Muscle of leg (tissue), 16 donors: ENCODE measurements at places on chromosomes 13 and 19. TPM values are rescaled to one million over a fixed set of nuclear protein-coding genes. Genes with fewer than 3 reads are reported as not detected.
A peak's percentile ranks its signal among the peaks of the same experiment; 100 is the strongest.

- DNase-seq = peak; percentile 48
- H3K27me3 ChIP-seq = no peaks in the 10 kb centered on the region
- peaks cover 35% of the 10 kb centered on the region for H3K4me1 ChIP-seq
- no peak overlapping the region for H3K4me3 ChIP-seq
Measured at GRCh38 chr13:26485786-26486185, 71.7 kb upstream of the WASF3 start.

GRCh38 chr13:107838588-107839161 lies 376.7 kb downstream of the LIG4 start:
- no peak overlapping the region for H3K27ac ChIP-seq
- no peaks in the 10 kb centered on the region for H3K27me3 ChIP-seq
- H3K4me3 ChIP-seq = no peak overlapping the region
- H3K36me3 ChIP-seq = no peaks in the 10 kb centered on the region
- H3K4me1 ChIP-seq = no peaks in the 10 kb centered on the region

GRCh38 chr19:42092350-42092749 lies 16.4 kb downstream of the ZNF574 start:
- peak; percentile 30 for DNase-seq
- H3K36me3 ChIP-seq = no peaks in the 10 kb centered on the region
- no peak overlapping the region for H3K4me3 ChIP-seq
- H3K4me1 ChIP-seq = no peaks in the 10 kb centered on the region
- no peak overlapping the region for H3K27ac ChIP-seq
- H3K27me3 ChIP-seq = peaks cover 18% of the 10 kb centered on the region

Gene PTPRH
- 0.16 TPM for polyA plus RNA-seq

GRCh38 chr13:21696865-21697448 lies 26.1 kb downstream of the FGF9 start:
- H3K27ac ChIP-seq = no peak overlapping the region
- H3K36me3 ChIP-seq = peaks cover 4% of the 10 kb centered on the region
- no peaks in the 10 kb centered on the region for H3K27me3 ChIP-seq
- H3K4me3 ChIP-seq = no peak overlapping the region

- H3K36me3 ChIP-seq = no peaks in the 10 kb centered on the region
- H3K4me1 ChIP-seq = peaks cover 3% of the 10 kb centered on the region
- no peak overlapping the region for H3K4me3 ChIP-seq
- no peak for DNase-seq
- H3K27me3 ChIP-seq = peaks cover 68% of the 10 kb centered on the region
Measured at GRCh38 chr19:1680976-1681375, 28.6 kb upstream of the TCF3 start.

GRCh38 chr13:28171266-28171665 lies 32.9 kb downstream of the PAN3 start:
- no peaks in the 10 kb centered on the region for H3K4me1 ChIP-seq
- no peak overlapping the region for H3K4me3 ChIP-seq
- peaks cover 4% of the 10 kb centered on the region for H3K36me3 ChIP-seq
- DNase-seq = no peak

DNA sequence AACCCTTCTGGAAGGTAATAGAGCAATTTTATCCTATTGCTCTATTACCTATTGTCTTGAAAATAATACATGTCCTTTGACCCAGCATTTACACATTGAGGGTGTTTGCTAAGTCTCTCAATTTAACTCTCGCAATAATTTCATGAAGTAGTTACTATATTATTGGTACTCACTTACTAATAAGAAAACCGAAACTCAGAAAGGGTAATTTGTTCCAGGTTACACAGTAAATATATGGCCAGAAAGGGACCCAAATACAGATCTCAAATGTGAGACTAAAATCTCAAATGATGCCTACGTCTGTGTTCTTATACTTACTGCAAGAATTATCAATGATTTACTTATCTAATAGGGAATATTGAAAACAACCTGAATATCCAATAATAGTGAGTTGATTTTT lies 29.7 kb upstream of the FAM216B start:
- no peak overlapping the region for H3K27ac ChIP-seq
- H3K4me3 ChIP-seq = no peak overlapping the region
- no peaks in the 10 kb centered on the region for H3K27me3 ChIP-seq
- DNase-seq = no peak
- peaks cover 14% of the 10 kb centered on the region for H3K4me1 ChIP-seq

Gene SLC25A41
- 0.53 TPM for polyA plus RNA-seq

Gene LINGO3
- not detected for polyA plus RNA-seq

- no peak overlapping the region for H3K27ac ChIP-seq
- no peak overlapping the region for H3K4me3 ChIP-seq
- peaks cover 12% of the 10 kb centered on the region for H3K4me1 ChIP-seq
- peaks cover 5% of the 10 kb centered on the region for H3K36me3 ChIP-seq
- no peak for DNase-seq
Measured at GRCh38 chr13:36822785-36823184, 3.8 kb downstream of the RFXAP start.

Gene SIGLEC9
- 1.2 TPM for polyA plus RNA-seq

DNA sequence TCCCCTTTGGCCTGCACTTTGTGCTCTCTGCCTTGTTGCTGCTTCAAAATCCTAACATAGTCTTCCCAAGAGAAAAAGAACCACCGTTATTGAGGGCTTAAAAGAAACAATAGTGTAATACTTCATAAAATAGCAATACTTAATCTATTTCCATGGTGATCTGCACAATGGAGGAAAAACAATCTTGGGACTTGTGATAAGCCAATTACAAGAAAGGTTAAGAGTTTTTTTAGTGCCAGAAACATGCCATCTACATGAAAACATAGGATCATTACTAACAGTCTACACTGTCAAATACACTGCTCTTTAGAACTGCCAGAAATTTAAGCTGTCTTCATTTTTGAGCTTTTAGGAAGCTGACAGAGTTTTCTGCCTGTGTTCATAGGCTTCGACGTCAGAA lies 54.1 kb upstream of the MAB21L1 start:
- no peak overlapping the region for H3K4me3 ChIP-seq
- H3K4me1 ChIP-seq = peaks cover 3% of the 10 kb centered on the region
- DNase-seq = no peak
- no peaks in the 10 kb centered on the region for H3K27me3 ChIP-seq

DNA sequence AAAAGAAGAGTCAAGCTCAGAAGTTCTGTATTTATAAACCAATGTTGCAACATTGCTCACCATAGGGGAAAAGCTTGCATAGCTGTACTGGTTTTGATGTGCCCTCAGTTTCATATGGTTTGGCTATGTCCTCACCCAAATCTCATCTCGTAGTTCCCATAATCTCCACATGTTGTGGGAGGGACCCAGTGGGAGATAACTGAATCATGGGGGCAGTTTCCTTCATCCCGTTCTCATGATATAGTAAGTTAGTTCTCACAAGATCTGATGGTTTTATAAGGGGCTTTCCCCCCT lies 73.9 kb downstream of the TNFRSF19 start:
- no peak for DNase-seq
- H3K4me3 ChIP-seq = no peak overlapping the region
- no peaks in the 10 kb centered on the region for H3K36me3 ChIP-seq
- H3K27ac ChIP-seq = no peak overlapping the region
- peaks cover 2% of the 10 kb centered on the region for H3K4me1 ChIP-seq
- H3K27me3 ChIP-seq = no peaks in the 10 kb centered on the region

Gene CEACAM4
- 0.35 TPM for polyA plus RNA-seq

DNA sequence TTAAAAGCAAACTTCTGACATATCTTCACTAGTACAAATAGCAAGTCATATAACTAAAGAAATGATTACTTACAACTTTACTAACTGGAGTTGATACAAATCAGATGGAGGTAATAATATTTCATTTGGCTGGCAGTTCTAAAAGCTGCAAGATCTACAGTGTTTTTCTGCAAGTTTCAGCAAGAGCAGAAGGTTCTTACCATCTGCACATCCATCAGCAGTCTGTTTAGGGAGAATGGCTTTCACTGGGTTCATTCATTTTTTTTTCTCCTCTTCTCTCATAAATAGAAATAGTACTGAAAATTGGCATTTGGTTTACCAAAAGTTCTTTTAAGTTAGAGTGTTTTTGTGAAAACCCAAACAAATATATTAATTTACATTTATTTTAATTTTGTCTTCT lies 3.1 kb upstream of the SHISA2 start:
- no peak overlapping the region for H3K27ac ChIP-seq
- peaks cover 22% of the 10 kb centered on the region for H3K4me1 ChIP-seq
- no peaks in the 10 kb centered on the region for H3K36me3 ChIP-seq
- no peak overlapping the region for H3K4me3 ChIP-seq
- peaks cover 5% of the 10 kb centered on the region for H3K27me3 ChIP-seq

DNA sequence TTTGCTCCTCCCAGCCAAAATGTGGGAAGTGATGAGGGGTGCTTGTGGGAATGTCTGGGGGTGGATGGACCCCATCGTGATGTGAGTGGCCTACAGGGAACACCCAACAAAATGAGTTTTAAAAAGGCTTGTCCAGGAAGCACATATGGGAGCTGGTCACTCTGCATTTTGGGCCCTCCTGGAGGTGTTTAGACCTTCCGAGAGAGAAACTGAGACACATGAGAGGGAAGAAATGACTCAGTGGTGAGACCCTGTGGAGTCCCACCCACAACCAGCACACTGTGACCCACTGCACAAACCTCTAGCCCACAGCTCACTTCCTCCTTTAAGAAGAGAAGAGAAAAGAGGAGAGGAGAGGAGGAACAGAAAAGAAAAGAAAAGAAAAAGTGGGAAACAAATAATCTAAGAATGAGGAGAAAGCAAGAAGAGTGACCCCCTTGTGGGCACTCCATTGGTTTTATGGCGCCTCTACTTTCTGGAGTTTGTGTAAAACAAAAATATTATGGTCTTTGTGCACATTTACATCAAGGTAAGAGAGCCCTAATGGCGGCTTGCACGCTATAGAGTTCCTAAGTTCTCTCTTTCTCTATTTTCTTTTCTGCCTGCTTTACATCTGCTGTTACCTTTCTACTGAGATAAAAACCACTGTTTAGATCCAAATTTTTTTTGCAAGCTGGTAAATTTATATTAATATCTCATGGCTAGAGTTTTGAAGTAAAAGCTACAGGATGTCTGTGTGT lies 13.3 kb upstream of the LILRB1 start:
- no peak overlapping the region for H3K4me3 ChIP-seq
- H3K4me1 ChIP-seq = no peaks in the 10 kb centered on the region
- no peak overlapping the region for H3K27ac ChIP-seq

DNA sequence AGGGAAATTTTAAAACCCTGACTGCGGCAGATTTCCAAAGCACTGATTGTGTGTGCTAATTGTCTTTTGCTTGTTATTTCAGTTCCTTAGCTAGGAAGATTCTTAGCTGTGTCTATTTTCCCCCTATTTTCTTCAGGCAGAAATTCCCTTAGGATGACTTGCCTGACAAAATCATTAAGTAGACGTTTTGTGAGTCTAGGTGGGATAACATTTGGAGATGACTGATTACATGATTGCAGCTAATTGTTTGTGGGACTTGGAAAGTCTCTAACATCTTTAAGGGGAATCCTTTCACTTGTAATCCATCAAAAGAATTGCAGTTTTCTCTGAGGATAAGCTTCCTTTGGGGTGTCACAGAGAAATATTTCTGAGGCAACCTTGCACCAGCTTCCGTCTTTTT lies 228.0 kb downstream of the OXGR1 start:
- H3K27me3 ChIP-seq = no peaks in the 10 kb centered on the region
- no peak for DNase-seq
- H3K4me1 ChIP-seq = no peaks in the 10 kb centered on the region
- no peak overlapping the region for H3K27ac ChIP-seq

GRCh38 chr13:77975358-77976042 lies 56.9 kb upstream of the EDNRB start:
- no peak overlapping the region for H3K27ac ChIP-seq
- H3K36me3 ChIP-seq = no peaks in the 10 kb centered on the region
- no peak for DNase-seq
- no peak overlapping the region for H3K4me3 ChIP-seq
- no peaks in the 10 kb centered on the region for H3K27me3 ChIP-seq

DNA sequence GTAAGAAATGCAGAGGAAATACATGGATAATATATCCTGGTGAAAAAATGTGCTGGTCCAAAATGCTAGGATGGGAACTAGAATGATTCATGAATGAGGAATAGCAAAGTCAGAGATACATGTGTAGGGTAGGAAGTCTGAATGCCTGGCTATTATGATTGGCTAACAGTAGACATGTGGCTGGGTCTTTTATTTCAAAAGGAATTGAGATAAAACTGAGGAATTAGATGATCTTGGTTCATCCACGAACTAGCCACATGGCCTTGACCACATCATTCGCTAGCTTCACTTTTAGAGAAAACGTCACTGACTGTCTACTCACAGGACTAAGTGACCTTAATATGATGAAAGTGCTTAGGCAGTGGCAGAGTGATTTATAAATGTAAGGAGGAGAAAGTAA lies 103.1 kb downstream of the TRPC4 start:
- no peaks in the 10 kb centered on the region for H3K4me1 ChIP-seq
- no peak overlapping the region for H3K4me3 ChIP-seq
- no peaks in the 10 kb centered on the region for H3K27me3 ChIP-seq
- H3K27ac ChIP-seq = no peak overlapping the region
- no peak for DNase-seq

DNA sequence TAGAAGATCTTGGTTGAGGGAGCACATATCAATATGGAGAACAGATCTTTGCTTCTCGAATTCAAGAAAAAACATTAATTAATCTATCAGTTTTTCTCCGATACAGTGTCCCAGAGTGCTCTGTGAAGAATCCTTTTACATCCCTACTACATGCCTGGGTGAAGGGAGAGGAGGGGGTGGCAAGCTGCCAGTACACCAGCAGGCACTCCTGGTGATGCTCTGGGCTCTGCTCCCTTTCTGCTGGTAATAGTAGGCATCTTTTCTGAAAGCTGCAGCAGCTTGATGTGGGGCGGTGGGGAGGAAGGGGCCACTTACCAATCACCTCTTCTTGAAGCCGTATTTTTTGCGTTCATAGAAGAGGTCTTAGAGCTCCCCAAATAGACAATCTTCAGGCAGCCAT lies 30.7 kb downstream of the PBX4 start:
- H3K4me3 ChIP-seq = no peak overlapping the region
- no peak overlapping the region for H3K27ac ChIP-seq
- DNase-seq = no peak
- no peaks in the 10 kb centered on the region for H3K36me3 ChIP-seq
- H3K27me3 ChIP-seq = no peaks in the 10 kb centered on the region
- H3K4me1 ChIP-seq = peaks cover 16% of the 10 kb centered on the region

GRCh38 chr13:44022196-44022595 lies 142.5 kb downstream of the LACC1 start:
- no peaks in the 10 kb centered on the region for H3K36me3 ChIP-seq
- H3K27ac ChIP-seq = no peak overlapping the region
- no peak for DNase-seq
- no peaks in the 10 kb centered on the region for H3K27me3 ChIP-seq

DNA sequence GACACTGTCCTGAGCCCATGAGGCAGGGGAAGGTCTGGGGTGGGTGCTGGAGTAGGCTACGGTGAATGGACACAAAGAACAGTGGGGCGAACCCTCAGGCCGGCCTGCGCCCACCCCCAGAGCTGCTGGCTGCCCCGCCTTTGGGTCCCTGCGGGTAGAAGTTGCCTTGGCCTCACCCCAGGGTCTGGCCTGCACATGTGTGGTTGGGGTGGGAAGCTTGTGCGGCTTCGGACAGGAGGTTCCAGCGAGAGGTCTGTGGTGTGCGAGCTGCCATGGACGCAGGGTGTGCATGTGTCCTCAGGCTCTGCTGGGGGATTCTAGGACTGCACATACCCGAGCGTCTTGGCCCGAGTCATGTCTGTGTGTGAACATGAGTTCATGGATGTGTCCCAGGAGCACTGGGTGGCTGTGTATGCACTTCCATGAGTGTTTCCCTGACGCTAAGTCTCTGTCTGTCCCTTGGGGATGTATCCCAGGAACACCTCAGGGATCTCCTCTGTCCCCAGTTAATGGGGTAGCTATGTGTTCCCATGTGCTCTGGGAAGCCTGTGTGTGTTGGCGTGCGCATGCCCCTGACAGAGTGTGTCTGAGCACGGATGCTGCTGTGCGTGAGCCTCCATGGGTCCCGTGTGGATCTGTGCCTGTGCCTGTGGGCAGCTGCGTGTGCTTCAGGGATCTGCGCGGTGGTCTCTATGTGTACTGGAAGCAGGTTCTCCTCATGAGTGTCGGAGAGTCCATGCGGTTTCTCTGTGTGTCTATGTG lies 20.8 kb upstream of the POU2F2 start:
- H3K27me3 ChIP-seq = peaks cover 71% of the 10 kb centered on the region
- no peaks in the 10 kb centered on the region for H3K36me3 ChIP-seq
- H3K4me1 ChIP-seq = no peaks in the 10 kb centered on the region
- no peak overlapping the region for H3K4me3 ChIP-seq
